ENCODE measurements at places on chromosomes 1 and 21.

- DNase-seq, result no peak
Observed at GRCh38 chr1:220966881-220967611, 87.8 kb downstream of the HLX start.

- no peak for DNase-seq
Observed at GRCh38 chr1:12521096-12521495, 96.9 kb downstream of the DHRS3 start.

DNA sequence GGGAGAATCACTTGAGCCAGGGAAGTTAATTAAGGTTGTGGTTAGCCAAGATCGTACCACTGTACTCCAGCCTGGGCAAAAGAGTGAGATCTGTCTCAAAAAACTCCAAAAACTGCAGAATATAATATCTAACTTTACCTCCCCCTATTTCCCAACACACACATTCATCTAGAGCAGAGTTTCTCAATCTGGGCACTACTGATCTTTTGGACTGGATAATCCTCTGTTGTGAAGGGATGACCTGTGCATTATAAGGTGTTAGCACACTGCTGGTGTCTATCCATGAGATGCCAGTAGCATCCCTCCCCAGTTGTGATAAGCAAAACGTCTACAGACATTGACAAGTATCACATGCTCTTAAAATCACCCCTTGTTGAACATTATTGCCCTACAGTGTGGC, 61.8 kb downstream of the RGS13 start:
- no peak for DNase-seq

GRCh38 chr1:21269461-21270085, 20.7 kb downstream of the ECE1 start:
- no peak for DNase-seq

DNA sequence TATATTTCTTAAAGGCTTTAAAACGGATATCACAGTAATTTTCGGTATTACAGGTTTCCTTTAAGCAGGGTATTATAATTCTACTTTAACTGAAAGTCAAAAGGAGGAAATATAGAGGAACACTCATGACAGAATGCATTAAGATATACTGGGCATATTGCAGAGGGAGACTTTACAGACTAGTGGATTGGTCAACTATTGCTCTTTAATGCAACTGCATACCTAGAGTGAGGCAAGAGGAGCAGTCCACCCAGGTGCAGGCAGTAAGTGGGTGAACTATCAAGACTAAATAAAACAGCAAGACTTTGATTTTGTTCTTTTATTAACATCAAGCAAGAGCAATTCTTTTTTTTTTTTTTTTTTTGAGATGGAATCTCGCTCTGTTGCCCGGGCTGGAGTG, 10.5 kb downstream of the SCAF4 start:
- DNase-seq, result no peak

DNA sequence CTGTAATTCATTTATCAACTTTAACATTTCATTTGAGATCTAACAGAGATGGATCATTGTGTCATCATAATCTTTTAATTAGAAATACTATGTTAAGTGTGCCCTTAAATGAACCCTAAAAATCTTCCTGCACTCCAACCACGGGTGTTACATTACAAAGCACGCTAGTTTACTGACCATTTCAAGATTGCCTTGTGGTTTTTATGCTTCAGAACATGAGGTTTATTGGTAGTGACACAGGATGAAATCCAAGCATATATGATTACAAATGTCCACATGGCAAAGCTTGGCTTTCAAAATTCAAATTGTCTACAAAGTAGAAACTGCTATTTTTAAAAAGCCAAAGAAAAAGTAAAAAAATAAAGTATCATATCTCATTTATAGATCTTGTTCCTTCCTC, 190.4 kb upstream of the USP25 start:
- DNase-seq, result no peak

DNA sequence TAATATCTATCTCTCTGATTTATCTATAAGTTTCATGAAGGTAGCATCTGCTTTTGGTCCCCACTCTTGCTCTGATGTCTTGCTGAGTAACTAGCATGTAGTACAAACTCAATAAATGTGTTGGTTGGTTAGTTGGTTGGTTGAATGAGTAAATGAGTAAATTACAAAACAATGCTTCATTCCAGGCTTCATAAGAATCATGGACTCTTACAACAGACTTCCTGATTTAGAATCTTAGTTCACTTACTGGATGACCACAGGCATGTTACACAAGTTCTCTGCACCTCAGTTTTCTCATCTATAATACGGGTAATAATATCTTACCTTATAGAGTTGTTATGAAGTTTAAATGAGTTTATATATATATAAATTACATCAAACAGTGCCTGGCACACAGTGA, 98.6 kb downstream of the ZNF281 start:
- no peak for DNase-seq

- DNase-seq, result no peak
Observed at GRCh38 chr1:19775317-19775716, 24.4 kb downstream of the TMCO4 start.

GRCh38 chr1:232249339-232249738, 380.6 kb downstream of the SIPA1L2 start:
- no peak for DNase-seq

- DNase-seq, result no peak
Observed at GRCh38 chr21:16137106-16137505, 407.3 kb downstream of the USP25 start.

- DNase-seq, result peak; percentile 32
Observed at GRCh38 chr1:70140343-70140742, 65.0 kb downstream of the LRRC40 start.

- DNase-seq, result no peak
Observed at GRCh38 chr1:232644209-232644608, 14.3 kb upstream of the SIPA1L2 start.

GRCh38 chr1:210250665-210250997, 18.0 kb downstream of the SERTAD4 start:
- DNase-seq, result peak; percentile 59

GRCh38 chr1:223642237-223642636, 23.3 kb downstream of the CAPN8 start:
- no peak for DNase-seq

DNA sequence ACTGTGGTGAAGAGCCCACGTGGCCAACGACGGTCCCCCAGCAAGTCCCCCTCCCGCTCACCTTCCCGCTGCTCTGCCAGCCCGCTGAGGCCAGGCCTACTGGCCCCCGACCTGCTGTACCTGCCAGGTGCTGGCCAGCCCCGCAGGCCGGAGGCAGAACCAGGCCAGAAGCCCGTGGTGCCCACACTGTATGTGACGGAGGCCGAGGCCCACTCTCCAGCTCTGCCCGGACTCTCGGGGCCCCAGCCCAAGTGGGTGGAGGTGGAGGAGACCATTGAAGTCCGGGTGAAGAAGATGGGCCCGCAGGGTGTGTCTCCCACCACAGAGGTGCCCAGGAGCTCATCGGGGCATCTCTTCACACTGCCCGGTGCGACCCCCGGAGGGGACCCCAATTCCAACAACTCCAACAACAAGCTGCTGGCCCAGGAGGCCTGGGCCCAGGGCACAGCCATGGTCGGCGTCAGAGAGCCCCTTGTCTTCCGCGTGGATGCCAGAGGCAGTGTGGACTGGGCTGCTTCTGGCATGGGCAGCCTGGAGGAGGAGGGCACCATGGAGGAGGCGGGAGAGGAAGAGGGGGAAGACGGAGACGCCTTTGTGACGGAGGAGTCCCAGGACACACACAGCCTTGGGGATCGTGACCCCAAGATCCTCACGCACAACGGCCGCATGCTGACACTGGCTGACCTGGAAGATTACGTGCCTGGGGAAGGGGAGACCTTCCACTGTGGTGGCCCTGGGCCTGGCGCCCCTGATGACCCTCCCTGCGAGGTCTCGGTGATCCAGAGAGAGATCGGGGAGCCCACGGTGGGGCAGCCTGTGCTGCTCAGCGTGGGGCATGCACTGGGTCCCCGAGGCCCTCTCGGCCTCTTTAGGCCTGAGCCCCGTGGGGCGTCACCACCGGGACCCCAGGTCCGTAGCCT, 46.8 kb downstream of the TRIM11 start:
- DNase-seq, result no peak

DNA sequence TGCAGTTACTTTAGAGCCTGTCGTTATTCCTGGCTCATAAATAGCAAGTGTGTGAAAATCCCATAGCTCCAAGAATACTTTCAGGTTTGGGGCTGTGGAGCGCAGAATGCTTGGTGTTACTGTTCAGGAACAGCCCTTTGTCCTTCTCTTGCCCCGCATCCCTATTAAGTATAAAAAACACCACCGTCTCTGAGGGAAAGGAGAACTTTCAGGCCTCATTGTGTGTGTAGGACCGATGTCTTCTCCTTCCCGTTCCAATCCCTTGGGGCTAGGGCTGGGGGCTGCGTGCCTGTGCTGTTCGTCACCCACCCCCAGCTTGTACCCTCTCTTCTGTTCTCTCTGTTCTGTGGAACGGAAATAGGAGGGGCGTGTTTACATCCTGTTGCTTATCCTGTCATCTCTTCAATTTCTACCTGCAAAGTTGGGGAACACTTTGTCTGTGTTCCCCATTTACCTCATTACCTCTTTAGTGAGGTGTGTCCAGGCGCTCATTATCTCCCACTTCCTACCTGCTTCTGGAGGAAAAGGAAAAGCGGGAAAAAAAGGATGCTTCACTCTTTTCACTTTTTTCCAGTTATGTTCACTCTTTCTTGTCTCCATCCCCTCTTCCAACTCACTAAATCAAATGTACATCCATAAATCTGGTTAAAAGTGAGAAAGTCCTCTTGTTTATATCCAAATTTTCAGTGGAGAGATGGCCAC, 788 bp upstream of the TXNIP start:
- no peak for DNase-seq

GRCh38 chr1:25710583-25711347, 89.2 kb upstream of the SELENON start:
- DNase-seq, result no peak

DNA sequence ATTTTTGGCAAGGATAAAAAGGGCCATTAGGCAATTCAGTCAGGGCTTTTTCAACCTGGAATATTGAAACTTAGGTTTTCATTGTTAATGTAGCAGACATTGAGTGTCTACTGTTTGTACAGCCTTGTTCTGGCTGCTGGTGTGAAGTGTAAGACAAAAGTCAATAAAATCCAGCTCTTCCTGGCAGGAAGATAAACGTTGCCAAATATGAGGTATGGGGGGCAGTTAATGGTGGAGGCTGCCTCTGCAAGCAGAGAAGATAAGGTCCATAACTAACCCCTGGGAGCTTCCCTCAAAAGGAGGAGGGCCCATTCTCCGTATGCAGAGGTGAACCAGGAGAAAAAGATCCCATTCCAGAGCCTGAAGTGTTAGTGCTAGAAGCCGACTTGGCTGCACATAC, 19.5 kb upstream of the SHE start:
- no peak for DNase-seq

All from astrocyte of the hippocampus (primary cell).